ENCODE measurements at places on chromosomes 5 and 9. TPM values are rescaled to one million over a fixed set of nuclear protein-coding genes. Genes with fewer than 3 reads are reported as not detected.

- DNase-seq, result no peak
- H3K4me1 ChIP-seq, result peaks cover 4% of the 10 kb centered on the region
- no peak overlapping the region for H3K4me3 ChIP-seq
- H3K27me3 ChIP-seq, result no peaks in the 10 kb centered on the region
- no peaks in the 10 kb centered on the region for H3K36me3 ChIP-seq
Observed at GRCh38 chr9:677461-678097, 163.9 kb upstream of the DMRT1 start.

DNA sequence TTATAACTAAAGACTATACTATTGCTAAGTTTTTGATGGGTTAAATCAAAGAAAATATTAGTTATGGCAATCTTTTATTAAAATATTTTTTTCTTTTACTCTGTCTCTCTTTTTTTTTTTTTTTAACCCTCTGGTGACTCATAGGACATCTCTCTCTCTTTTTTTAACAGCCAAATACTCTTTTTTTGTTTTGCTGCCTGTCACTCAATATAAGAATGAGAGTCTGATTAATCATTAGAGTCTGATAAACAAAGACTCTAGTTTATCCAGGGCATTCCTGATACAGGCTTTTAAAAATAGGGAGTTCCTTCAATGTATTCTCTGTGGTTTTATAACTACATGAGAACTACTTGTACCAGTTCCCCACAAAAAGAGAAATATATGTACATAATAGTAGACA, 77.3 kb downstream of the SLC38A9 start:
- H3K4me3 ChIP-seq, result no peak overlapping the region
- H3K36me3 ChIP-seq, result no peaks in the 10 kb centered on the region
- no peaks in the 10 kb centered on the region for H3K27me3 ChIP-seq
- H3K27ac ChIP-seq, result no peak overlapping the region

DNA sequence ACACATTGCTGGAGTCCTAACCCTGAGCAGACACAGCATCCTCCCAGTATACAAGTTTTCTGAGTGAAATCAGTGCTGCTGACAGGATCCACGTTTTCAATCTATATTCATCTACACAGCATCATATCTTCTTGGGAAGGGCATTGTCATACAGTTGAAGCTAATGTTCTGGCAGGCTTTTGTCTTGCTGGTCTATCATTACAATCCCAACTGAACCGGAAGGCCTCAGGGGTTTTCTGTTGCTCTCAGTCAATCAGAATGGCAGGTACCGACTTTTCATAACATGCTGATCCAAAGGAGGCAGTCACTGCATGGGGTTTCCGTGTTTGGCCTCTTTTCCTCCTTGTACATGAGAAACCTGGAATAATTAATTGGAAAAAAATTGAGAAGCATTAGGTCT, 2118.8 kb upstream of the WWC1 start:
- H3K27ac ChIP-seq, result no peak overlapping the region
- no peak for DNase-seq
- no peaks in the 10 kb centered on the region for H3K27me3 ChIP-seq

The CCDC183 gene
- total RNA-seq, result 1.9 TPM

GRCh38 chr5:176650354-176650884, 3.1 kb downstream of the TSPAN17 start:
- H3K4me3 ChIP-seq, result no peak overlapping the region
- DNase-seq, result no peak
- no peaks in the 10 kb centered on the region for H3K27me3 ChIP-seq
- peaks cover 86% of the 10 kb centered on the region for H3K4me1 ChIP-seq
- no peaks in the 10 kb centered on the region for H3K36me3 ChIP-seq

The TEX53 gene
- total RNA-seq, result not detected

All from T-cell (primary cell).